ENCODE measurements at places on chromosomes 5 and 9. TPM values are rescaled to one million over a fixed set of nuclear protein-coding genes. Genes with fewer than 3 reads are reported as not detected.
A peak's percentile ranks its signal among the peaks of the same experiment; 100 is the strongest.

FOXD4L4 gene
- not detected for total RNA-seq

- no peak overlapping the region for H3K4me3 ChIP-seq
- peaks cover 10% of the 10 kb centered on the region for H3K36me3 ChIP-seq
- no peak overlapping the region for H3K27ac ChIP-seq
Measured at GRCh38 chr9:85639675-85640186, 102.0 kb downstream of the AGTPBP1 start.

GRCh38 chr9:33340186-33340585 is 49.9 kb downstream of the NFX1 start:
- no peak overlapping the region for H3K27ac ChIP-seq
- no peaks in the 10 kb centered on the region for H3K4me1 ChIP-seq
- DNase-seq = no peak

GRCh38 chr5:180862645-180863044 is 1.6 kb upstream of the ZFP62 start:
- peak; percentile 50 for DNase-seq
- H3K4me1 ChIP-seq = peaks cover 13% of the 10 kb centered on the region
- no peaks in the 10 kb centered on the region for H3K27me3 ChIP-seq
- no peak overlapping the region for H3K27ac ChIP-seq
- no peak overlapping the region for H3K4me3 ChIP-seq

- no peak overlapping the region for H3K4me3 ChIP-seq
- H3K36me3 ChIP-seq = peaks cover 19% of the 10 kb centered on the region
- DNase-seq = no peak
Measured at GRCh38 chr5:177232358-177232757, 71.2 kb downstream of the RAB24 start.

GRCh38 chr5:133906303-133906702 is 62.1 kb downstream of the C5orf15 start:
- no peaks in the 10 kb centered on the region for H3K27me3 ChIP-seq
- DNase-seq = no peak
- H3K4me1 ChIP-seq = no peaks in the 10 kb centered on the region
- H3K36me3 ChIP-seq = no peaks in the 10 kb centered on the region
- no peak overlapping the region for H3K27ac ChIP-seq
